ENCODE measurements at places on chromosomes 12 and 14.

DNA sequence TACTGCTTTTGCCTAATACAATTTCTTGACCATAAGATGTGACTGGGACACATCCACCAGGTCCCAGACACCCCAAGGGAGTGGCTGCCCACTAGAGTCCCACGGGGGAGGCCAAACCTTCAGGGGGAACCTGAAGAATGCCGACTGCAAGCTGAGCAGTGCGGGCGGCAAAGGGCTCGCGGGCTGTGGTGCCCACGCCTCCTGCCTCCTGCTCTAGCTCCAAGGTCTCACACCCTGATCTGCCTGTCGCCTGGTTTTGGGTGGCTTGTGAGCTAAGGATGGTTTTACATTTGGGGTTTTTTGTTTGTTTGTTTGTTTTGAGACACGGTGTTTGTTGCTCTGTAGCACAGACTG, 75.2 kb downstream of the MOK start:
- DNase-seq = no peak

- DNase-seq = no peak
Measured at GRCh38 chr12:25056011-25056410, 107.1 kb upstream of the BCAT1 start.

DNA sequence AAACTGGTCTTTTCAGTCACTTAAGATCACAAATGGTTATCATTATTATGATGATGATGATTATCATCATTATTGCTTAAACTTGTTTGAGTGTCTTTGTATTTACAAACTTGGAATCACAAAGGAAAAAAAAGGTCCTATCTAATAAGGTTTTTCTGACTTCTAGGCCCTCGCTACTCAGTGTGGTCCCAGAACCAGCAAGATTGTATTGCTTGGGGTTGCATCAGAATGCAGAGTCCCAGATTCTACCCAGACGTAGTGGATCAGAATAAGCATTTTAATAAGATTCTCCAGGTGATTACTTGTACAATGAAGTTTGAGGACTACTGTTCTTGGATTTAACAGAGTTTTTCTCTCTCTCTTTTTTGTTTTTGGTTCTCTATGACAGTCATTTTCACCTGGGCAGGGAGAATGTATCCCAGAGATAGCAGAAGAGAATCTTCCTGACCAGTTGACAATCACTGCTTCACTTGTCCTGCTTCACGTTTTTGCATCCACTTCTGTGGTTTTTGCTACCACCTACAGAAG, 29.3 kb upstream of the PPP1R12A start:
- no peak for DNase-seq

- no peak for DNase-seq
Measured at GRCh38 chr12:77429426-77429825, 364.1 kb upstream of the E2F7 start.

DNA sequence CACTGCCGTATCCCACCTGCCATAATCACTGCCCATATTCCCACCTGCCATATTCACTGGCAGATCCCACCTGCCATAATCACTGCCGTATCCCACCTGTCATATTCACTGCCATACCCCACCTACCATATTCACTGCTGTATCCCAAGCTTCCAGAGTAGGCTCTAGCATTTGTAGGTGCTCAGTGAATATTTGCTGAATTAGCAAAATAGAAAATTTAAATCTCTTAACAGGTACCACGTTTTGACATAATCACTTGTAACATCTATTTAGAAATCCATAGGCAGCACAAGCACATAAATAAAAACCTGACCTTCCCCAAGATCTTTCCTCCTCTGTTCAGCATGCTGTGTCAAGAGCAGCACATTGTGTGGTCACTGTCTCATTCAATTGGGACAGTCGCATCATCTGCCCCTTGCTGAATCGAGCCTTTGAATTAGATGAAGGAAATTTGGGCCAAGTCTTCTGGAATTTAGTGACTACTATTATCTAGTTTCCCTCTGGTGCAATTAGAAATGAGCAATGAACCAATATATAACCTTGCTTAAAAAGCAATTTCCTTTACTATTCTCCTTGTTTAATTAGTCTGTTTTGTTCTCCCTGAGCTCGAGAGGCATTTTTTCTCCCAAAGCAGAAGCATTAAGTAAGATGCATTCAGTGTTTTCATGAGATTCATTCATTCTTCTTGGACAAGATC, 144.9 kb upstream of the FGD4 start:
- no peak for DNase-seq

DNA sequence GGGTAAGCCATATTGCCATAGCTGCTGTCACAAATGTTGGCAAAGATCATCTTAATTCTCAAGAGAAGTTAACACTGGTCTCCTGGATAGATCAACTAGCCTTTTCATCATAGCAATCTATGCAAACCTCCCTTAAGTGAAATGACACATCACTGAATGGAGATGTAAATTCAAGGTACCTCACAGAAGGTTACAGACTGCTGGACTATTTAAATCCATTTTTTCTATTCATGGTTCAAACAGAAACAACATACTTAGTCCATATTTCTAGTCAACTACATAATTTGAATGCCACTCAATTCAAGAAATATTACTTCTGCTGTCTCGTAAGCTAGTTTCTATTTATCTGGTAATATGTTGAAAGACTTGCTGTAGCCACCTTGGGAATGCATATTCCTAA, 748.3 kb downstream of the C12orf50 start:
- DNase-seq = no peak

DNA sequence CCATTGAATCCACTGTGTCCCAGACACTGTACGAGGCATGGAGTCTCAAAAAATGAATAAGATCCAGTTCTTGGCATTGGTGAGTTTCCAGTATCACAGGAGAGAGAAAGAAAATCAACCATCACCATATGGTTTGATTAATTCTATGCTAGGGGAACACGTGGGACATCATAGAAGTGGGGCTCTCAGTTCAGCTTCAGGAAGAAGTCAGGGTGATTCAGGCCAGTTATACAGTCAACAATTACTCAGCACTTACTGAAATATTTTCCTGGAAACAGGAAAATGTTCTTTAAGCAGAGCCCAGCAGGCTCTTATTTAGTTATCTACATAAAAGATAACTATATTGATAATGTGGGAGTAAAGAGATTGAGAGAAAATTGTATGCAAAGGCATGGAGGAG, 407.2 kb downstream of the NOVA1 start:
- no peak for DNase-seq

DNA sequence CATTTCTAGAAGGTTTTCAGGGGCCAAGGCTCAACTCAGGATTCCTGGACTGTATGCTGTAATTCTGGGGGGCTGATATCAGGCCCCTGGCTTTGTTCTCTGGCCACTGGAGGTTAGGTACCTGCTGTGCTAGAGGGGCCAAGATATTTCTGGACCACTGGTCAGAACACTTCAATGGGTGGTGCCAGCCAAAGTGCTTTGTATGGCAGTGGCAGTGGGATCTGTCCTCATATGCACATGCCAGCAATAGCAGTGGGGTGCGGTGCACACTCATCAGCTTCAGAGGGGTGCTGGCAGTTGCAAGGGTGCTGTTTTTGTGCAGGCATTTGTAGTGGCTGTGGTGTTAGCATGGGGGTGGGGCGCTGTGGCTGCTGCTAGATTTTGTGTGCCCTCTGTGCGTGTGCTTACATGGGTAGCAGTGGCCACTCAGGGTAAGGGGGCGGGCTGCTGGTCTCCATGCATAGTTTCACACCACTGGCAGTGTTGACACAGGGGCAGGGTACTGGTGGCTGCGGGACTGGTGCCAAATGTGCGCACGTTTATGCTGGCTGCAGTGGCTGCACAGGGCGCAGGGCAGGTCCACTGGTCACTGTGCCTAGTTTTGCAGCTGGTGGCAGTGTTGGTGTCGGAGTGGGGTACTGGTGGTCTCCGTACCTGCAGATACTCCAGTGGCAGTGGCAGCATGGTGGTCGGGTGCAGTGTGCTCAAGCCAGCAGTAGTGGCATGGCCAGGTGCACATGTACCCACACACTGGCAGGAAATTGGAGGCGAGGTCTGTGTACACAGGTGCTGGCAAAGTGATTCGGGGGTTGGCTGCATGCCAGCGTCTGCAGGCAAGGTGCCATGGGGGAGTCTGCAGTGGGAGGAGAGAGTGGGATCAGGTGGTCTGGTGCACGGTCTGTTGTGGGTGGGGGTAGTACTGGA, 12.6 kb downstream of the NOPCHAP1 start:
- DNase-seq = no peak

DNA sequence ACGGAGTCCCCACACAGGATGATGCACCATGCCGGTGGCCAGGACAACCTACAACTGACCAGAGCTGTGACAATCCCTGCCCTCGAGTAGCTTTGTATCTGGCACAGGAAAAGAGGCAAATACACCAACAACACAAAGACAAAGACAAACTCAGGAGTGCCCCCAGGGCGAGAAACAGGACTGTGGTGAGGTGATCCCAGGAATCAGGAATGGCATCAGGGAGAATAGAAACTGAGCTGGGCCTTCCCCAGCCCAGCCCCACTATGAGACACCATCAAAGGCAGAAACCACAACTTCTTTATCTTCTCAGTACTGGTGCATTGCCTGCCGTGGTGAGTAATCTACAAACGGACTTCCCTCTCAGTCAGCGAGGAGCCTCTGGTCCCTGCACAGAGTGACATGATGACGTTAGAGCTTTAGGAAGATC, 157.7 kb downstream of the TTC7B start:
- DNase-seq = no peak

DNA sequence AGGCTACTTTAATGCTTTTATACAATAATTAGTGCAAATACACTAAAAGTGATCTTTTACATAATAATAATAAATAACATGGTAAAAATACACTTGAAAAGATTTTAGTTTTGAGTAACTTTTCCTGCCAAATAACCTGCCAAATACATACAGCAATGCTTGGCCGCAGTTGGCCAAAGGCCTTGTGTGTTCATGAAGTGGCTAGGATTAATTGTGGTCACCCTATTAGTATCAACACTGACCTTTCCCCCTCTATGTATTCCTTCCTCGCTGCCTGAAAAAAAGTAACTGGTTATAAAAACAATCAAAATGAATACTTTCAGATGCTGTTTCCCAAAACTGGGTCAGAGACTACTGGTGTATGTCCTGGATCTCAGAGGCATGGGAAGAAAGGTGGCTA, 34.3 kb downstream of the KICS2 start:
- DNase-seq = no peak

DNA sequence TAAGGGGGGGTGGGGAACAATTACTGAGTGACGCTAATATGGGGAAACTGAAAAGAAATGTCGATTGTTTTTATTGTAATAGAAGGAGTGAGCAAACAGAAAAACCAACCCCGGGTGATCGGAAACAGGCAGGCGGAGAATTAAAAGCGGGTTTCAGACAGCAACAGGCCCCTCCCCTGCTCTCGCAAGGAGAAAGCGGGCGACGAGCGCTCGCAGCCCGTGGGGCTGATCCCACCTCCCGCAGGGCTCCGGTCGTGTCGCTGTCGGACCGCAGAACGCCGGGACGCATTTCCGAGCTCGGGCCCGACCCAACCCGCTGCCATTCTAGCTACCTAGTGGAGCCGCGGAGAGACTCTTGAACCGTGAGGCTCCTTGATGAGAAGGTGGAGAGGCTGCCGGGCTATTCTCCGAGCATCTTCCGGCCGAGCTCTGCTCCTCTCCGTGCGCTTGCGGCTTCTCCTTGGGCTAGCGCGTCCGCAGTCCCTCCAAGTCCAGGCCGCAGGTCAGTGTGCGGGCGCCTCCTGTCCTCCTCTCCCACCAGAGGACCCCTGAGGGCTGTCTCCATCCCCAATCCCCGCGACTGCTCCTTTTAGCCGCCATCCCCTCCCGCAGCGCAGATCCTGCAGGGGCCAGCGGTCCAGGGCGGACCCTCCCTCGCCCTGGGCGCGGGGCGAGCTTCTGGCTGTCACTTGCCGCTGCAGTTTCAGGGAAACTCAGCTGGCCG, 4.1 kb upstream of the PAX9 start:
- no peak for DNase-seq

- no peak for DNase-seq
Measured at GRCh38 chr12:93841671-93842070, 164.5 kb downstream of the CRADD start.

- no peak for DNase-seq
Measured at GRCh38 chr12:11269607-11270006, at the start of gene PRB3. Gene PRB3, minus strand, starts transcription at chr12:11269707. Its CDS starts 38 bp downstream, at chr12:11269669.

GRCh38 chr12:64457466-64457865, 5.5 kb downstream of the TBK1 start:
- DNase-seq = no peak

GRCh38 chr12:109947521-109947920, 47.4 kb downstream of the TCHP start:
- no peak for DNase-seq

Measured in stimulated activated CD8-positive, alpha-beta memory T cell treated with anti-CD3 and anti-CD28 coated beads, Interleukin-7, amount 100 ng/mL, for 48 hours (primary cell).